ENCODE measurements at places on chromosomes 1 and 21.

DNA sequence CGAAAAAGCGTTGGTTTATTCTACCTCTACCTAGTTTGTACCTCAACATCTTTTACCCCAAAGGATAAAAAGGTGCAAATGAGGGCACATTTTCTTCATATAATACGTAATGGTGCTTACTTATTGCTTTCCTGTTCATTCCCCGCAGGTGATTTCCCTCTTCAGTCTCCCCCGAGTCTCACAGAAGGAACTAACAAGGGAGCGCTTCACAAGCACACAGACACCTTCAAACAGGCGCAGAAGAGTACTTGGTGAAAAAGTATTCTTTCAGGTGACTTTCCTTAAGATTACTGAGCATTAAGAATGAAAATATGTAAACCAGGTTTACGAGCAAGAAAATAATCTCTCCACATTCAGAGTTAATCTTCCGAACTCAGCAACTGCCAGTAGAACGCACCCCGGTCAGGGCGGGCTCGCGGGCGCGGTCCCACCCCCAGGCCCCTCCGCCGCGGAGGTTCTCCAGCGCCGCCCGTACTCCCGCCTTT lies 511 bp upstream of the RABGAP1L start:
- DNase-seq: no peak

DNA sequence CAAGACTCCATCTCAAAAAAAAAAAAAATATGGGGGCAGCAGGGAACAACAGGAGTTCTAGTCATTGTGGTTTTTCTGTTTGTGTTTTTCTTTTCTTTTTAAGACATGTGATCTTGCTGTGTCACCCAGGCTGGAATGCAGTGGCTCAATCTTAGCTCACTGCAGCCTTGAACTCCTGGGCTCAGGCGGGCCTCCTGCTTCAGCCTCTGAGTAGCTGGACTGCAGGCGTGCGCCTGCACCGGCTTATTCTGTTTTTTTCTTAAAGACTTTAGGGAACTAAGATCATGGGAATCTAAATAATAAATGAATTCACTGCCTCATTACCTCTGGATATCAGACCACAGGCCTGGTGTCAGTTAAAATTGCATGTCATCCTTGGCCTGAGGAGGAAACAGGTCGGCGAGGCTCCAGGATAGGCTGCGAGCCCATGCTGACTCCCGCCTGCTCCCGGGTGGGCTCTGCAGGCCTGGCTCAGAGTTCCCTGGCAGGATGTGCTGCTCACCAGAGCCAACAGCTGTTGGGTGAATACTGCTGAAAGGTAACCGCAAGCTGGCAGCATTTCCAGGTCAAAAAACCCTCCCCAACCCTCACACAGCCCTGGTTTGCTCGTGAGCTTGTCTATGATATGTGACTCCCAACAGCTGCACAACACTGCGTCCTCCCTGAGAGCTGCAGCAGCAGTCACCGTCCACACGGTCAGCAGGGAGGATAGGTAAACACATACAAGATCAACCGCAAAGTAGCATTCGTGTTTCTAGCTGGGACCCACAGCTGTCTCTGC lies 58.1 kb downstream of the SCCPDH start:
- no peak for DNase-seq

DNA sequence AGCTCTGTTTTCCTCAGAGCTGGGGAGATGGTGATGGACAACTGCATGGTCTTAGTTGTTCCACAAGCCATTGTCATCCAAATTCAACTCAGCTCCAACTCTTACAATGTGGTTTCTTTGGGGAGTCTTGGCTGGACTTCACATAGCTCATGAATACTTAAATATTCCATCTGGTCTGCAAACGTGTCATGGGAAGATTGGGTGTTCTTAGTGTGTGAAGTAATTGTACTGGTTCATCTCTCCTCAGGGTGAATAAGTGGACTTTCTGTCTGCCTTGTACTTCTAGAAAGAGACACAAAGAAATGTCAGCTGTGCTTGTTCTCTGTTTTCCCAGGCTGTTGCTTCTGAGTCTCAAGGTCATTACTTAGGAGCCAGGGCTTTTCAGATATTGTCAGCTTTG lies 106.6 kb downstream of the VPS13D start:
- no peak for DNase-seq

GRCh38 chr1:38549191-38549590 lies 310.4 kb downstream of the RRAGC start:
- DNase-seq: no peak

DNA sequence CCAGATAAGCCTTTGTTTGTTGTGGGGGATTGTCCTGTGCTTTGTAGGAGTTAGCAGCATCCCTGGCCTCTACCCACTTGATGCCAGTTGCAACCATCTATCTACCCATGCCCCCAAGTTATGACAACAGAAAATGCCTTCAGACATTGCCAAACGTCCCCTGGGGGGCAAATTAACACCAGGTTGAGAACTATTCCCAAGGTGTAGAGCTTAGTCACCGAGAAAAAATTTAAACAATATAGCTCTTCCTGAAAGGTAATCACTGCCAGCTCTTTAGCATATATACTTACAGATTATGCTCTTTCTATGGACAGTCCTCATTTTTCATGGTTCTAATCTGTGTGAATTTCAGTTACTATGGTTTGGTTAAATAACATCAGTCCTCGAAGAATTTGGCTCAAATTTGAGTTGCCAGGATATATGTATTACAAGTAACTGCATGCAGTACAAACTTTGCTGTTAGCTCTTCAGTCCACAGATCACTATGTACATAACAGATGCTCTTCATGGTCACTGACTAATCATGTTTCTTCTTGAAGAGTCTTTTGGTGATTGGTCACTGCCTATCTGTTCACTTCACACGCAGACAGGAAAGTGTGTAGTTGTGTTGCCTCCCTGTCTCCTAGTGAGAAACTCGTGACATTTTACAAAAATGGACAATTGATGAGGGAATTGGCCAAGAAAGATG lies 25.2 kb downstream of the MAPKAPK2 start:
- no peak for DNase-seq

- DNase-seq: no peak
Measured at GRCh38 chr21:26710155-26710554, 135.1 kb downstream of the ADAMTS1 start.

- DNase-seq: no peak
Measured at GRCh38 chr1:234554698-234555311, 55.2 kb downstream of the IRF2BP2 start.

- DNase-seq: no peak
Measured at GRCh38 chr1:191578281-191578680, 580.0 kb upstream of the RGS18 start.

DNA sequence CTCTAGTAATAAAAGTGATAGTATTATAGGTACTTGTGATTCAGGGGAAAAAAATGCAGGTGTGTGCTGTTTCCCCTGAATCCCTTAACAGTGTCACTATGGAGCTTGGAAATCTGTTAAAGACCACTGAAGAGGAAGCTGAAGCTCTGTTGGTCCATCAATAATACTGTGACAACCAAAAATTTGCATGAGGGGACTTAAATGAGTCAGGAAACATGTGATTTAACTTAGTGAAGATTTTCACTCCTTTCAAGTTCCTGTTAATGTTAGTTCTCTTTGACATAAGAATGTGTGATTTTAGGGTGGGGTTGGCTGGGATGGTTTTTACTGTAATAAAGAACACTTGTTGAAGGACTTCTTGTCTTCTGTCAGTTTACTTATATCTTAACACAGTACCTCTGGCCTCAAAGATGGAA lies 32.0 kb downstream of the VANGL2 start:
- DNase-seq: no peak

- no peak for DNase-seq
Measured at GRCh38 chr1:31665234-31665878, 20.7 kb upstream of the PEF1 start.

DNA sequence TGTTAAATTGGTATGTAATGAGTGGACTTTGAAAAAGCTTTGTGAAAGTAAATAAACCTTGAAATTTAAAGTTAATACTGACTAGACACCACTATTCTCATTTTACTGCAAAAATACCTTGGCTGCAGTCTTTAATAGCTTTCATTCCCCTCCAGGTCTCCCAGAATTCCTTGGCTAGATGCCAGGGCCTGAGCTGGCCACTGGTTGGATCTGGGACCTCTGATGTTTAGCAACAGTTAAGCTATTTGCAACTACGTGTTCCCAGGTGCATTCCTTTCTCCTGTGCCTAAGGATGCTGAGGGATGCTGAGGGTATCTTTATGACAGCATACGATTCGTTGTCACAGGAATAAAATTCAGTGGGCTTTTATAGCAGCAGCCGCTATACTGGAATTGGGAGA lies 938.7 kb downstream of the TTLL7 start:
- DNase-seq: no peak

DNA sequence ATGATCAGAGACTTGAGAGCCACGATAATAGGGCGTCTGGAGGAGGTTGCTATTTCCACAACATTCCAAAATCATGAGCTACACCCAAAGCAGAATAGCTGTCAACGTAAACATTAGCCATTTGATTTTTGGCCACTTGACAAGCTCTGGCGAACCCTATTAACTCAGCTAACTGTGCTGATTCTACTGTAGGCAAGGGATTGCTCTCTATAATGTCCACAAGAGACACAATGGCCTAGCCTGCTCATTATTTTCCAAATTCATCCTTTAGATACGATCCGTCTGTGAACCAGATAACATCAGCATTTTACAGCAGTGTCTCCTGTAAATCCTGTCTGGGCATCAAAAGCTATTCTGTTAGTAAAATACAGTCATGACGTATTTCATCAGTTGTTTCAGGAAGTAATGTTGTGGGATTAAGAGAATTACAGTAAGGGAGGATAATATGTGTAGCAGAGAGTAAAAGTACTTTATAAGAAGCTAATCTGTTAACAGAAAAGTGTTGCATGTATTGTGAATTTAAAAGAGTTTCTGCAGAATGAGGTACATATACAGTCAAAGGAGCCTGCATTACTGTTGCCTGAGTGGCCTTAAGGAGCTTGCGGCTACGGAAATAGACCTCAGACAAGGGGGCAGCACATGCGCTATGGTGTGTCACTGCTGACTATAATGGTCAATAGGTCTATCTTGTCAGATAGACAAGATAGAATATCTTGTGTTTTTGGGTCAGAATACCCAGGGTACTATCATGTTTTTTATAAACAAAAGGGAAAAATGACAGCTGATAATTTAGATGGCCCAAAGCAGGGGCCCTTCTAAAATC lies 44.9 kb upstream of the TINAGL1 start:
- DNase-seq: no peak

DNA sequence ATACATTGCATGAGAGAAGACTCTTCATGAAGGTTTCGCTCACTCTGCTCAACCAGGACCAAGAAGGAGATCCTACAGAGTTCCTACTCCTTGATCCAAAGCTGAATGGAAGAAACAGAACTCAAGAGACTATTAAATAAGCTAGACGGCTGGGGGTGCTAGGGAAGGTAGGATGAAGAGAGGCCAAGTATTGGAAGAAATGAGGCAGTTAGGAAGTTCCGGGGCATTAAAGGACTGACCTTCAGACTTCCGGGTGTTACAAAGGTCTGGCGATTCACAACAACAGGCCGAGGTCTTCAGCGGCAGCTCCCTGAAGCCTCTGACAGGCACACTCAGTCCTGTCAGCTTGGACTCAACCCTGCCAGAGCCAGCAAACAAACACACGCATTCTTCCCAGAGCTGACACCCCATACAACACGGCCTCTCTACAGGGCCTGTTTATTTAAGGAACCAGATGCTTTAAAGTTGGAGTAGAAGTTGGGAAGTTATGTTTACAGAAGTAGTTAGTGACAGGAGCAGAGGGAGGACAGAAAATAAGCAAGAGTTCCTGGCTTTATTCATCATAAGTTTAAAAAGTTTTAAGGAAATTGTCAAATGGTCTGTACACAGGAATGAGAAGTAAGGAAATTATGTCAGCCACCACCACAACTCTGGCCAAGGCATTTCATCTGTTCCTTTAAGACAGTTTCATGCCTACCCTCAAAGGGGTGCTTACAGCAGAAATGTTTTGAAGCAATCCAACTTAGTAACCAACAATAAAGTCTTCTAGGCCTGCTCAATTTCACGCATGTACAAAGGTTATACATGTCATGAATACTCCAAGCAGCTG lies 4.7 kb downstream of the SORT1 start:
- DNase-seq: no peak

- no peak for DNase-seq
Measured at GRCh38 chr1:51283979-51284378, 46.4 kb downstream of the TTC39A start.

DNA sequence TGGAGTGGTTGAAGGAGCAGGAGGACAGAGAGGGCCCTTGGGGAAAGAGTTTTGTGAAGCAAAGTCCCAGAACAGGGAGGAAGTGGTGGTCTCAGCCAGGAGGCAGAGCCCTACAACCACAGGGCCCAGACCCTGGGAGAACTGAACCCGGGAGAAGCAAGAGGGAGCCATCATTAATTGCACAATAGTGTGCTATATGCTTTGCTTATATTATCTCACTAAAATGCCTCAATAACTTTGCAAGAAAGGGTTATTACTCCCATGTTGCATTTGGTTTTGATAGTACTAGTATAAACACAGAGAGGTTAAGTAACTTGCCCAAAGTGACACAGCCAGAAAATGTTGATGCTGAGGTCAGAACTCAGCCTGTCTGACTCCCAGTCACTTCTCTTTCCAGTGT lies 124.3 kb downstream of the FOXD2 start:
- DNase-seq: no peak

GRCh38 chr1:1907098-1907736 lies 7.8 kb upstream of the CALML6 start:
- no peak for DNase-seq

DNA sequence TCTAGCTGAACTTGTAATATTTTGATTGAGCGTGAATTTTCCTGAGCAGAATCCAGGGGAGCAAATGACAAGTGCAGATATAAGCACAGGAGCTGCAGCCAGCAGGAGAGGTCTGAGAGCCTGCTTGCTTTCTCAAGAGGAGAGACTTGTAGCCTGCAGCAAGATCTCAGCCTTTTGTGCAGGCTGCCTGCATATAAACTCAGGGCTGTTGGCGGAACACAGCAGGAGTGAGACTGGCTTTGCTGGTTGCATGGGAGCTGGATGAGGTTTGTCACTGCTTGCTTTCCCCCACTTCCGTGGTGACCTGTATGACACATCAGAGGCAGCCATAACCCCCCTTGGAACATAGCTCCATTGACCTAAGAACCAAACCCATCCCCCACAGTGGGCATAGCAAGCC lies 725.4 kb upstream of the RGS18 start:
- no peak for DNase-seq

- no peak for DNase-seq
Measured at GRCh38 chr1:33841494-33841893, 22.4 kb upstream of the HMGB4 start.

- no peak for DNase-seq
Measured at GRCh38 chr1:240021709-240022108, 70.0 kb upstream of the FMN2 start.

GRCh38 chr1:103075316-103076000 lies 32.9 kb downstream of the COL11A1 start:
- no peak for DNase-seq

- no peak for DNase-seq
Measured at GRCh38 chr1:24861821-24862727, 68.0 kb downstream of the RUNX3 start.

GRCh38 chr1:157240495-157241184 lies 102.4 kb upstream of the ETV3 start:
- DNase-seq: no peak

- no peak for DNase-seq
Measured at GRCh38 chr21:41615613-41616012, 107.7 kb upstream of the TMPRSS2 start.

- DNase-seq: no peak
Measured at GRCh38 chr1:243890576-243890975, 40.5 kb upstream of the AKT3 start.

GRCh38 chr1:205680073-205680851 lies at the start of gene SLC45A3:
SLC45A3 (minus strand) TSS chr1:205680509; CDS start chr1:205664656, 15,853 bp downstream.
- DNase-seq: peak; percentile 33

All from stimulated activated CD8-positive, alpha-beta memory T cell treated with anti-CD3 and anti-CD28 coated beads, Interleukin-2, amount 100 ng/mL, for 48 hours (primary cell).